Stimulated activated CD8-positive, alpha-beta memory T cell treated with anti-CD3 and anti-CD28 coated beads, Interleukin-2, amount 100 ng/mL, for 1 hour (primary cell): ENCODE measurements at places on chromosomes 3 and 15.

DNA sequence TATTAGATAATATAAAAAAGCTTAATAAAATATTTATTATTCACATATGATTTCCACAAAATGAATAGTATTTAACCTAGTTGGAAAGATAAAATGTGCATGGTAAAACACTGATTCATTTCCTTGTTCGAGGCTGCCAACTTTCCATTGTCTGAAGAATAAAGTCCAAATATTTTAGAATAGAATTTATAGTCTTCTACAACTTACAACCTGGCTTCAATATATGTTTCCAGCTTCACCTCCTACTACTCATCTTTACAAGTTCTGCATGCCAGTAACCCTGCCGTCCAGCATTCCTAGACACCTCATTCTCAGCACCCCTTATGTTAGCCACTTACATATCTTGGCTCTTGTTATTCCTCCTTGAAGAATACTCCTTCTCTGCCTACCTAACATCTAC is 244.5 kb downstream of the FGF12 start:
- DNase-seq, result no peak

- no peak for DNase-seq
Observed at GRCh38 chr3:111808439-111808838, 50.6 kb upstream of the PHLDB2 start.

DNA sequence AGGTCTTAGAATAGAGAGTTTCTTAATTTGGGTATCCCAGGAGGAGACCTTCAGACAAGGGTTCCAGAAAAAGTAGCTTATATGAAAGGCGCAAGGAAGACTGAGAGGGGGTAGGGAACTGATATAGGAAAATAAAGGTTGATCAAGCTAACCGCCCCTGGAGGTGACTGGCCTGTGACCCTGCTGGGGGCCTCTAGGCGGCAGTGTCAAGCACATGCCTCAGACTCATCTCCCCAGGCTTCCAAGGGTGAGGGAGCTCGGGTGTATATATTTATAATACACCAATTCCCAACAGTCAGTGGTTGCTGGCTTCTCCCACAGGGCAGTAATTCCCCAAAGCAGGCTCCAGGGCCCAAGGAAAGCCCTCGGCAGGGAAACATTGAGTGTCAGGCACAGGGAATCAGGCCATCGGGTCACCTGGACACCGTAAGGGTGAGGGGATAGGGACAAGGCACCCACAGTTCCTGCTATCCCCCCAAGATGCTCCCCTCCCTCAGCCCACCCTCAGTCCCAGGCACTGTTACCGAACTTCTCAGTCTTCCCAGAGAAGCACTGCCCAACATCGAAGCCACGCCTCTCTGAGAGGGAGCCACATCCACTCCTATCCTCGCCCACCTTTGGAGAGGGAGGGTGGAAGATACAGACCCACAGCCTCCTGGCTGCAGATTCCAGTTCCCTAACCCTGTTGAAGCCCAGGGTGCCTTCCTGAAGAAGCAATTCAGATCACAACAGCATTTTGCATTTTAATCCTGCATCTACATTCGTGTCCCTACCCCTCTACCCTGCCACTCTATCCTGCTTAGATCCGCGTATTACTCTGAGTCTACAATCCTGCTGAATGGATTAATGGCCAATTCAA is 19.5 kb upstream of the CAV3 start:
- no peak for DNase-seq

GRCh38 chr3:130488288-130488687 is 28.7 kb upstream of the COL6A6 start:
- DNase-seq, result no peak

- no peak for DNase-seq
Observed at GRCh38 chr3:160677459-160677881, 510 bp downstream of the ARL14 start.

DNA sequence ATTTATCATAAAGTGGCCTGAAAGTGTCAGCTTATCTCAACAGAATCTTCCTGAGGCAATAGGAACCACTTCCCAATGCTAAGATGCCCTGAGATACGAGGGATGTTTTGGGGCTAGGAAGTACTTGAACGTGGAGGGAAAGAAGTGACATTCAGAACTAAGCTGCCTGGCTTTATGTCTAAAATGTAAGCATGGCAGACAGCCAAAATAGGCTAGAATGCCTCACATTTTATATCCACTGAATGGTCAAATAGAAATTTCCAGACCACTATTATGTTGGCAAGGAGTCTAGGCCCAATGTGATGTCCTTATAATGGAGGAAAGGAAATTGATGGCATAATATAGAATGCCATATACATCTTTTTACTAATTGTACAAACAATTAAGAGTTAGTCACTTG is 154.9 kb downstream of the PEX5L start:
- no peak for DNase-seq
